Stimulated activated CD4-positive, alpha-beta T cell treated with anti-CD3 and anti-CD28 coated beads, Interleukin-15, amount 100 ng/mL, for 1 hour (primary cell): ENCODE measurements at places on chromosomes 2 and 18.

DNA sequence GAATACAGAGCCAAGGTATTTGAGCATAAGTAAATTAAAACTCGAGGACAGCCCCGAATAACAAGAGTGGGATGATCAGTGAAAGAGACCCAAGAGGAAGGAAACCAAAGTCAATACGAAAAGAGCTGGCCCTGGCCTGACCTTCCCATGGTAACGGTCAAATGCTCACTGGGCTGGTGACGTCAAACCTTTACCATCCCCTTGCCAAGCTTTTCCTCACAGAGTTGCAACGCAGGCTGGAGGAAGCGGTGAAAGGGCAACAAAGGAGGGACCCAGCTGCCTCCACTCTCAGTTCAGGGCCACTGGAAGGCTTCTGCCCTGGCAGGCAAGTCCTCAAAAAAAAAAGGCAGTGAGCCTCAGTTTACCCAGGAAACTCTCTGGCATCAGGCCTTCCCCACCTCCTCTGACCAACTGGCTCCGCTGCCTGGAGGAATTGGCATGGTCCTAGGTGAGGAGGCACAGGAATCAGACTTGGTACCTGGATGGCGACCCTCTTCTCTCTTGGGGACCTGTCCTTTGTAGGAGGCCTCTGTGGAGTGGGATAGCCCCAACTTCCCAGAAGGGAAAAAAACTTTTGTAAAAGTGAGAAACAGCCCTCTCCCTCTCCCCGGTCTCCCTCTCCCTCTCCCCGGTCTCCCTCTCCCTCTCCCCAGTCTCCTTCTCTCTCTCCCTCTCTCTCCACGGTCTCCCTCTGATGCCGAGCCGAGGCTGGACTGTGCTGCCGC is 212.4 kb downstream of the ANAPC1 start:
- DNase-seq = no peak

DNA sequence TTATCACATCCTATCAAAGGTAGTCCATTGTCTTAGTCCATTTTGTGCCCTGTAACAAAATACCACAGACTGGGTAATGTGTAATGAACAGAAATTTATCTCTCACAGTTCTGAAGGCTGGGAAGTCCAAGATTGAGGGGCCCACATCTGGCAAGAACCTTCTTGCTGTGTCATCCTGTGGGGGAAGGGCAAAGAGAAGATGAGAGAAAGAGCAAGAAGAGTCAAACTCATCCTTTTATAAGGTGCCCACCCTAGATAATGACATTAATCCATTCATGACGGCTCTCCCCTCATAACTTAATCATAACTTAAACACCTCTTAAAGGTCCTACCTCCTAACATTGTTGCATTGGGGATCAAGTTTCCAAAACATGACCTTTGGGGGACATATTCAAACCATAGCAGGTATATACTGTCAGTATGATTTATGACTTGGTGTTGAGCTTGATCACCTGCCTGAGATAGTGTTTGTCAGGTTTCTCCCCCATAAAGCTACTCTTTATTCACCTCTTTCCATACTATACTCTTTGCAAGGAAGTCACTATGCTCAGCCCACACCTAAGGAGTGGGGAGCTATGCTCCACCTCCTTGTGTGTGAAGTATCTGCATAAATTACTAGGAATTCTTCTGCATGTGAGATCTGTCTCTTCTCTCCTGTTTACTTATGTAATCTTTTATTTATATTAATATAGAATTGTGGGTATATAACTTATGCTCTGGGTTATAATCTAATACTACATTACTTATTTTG is 5.2 kb upstream of the MAP3K2 start:
- no peak for DNase-seq

DNA sequence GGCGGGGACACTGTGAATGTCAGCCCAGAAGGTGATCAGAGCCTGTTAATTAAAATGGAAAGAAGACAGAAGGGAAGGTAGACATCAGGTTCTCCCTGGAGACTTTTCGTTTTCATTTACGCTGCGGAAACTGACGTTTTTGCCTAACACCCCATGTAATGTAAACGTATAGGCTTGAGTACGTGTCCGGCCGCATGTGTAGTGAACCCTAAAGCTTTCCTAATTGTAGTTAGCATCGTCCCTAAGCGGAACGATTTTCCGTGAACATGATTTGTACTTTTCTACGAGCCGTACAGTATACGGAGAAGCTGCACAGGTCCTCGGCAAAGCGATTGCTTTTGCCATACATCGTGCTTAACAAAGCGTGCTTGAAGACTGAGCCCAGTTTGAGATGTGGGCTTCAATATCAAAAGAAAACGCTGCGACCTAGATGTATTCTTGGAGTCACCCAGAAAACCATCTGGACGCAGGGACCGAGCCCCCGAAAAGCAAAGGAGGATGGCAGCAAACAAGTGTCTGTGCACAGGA is 284 bp downstream of the TIMM21 start:
- no peak for DNase-seq

DNA sequence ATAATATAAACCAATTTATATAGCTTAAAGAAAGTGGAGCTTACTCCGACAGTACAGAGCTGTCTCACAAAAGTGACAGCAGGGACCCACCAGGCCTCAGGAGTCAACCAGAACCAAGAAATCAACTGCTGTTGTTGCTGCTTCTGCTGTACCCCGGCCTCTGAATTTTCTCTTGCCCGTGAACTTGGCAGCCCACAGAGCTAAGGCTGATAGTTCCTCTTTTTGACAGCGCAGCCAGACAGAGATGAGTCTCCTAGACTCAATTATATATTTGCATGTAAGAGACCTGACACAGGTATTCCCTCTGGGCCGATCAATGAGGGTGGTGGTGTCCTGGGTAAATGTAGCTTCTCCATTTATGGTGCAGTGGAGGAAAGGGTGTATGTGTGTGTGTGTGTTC is 109.4 kb downstream of the KCTD1 start:
- DNase-seq = no peak
